Left lung (tissue), 14 donors: ENCODE measurements at places on chromosomes 1 and 21. TPM values are rescaled to one million over a fixed set of nuclear protein-coding genes. Genes with fewer than 3 reads are reported as not detected.

- no peak for DNase-seq
- H3K4me1 ChIP-seq, result no peaks in the 10 kb centered on the region
- H3K27ac ChIP-seq, result no peak overlapping the region
- peaks cover 6% of the 10 kb centered on the region for H3K27me3 ChIP-seq
- no peaks in the 10 kb centered on the region for H3K36me3 ChIP-seq
These were observed 26.5 kb downstream of the BCL9 start for GRCh38 chr1:147567594-147568381.

The LCE1E gene
- not detected for total RNA-seq

DNA sequence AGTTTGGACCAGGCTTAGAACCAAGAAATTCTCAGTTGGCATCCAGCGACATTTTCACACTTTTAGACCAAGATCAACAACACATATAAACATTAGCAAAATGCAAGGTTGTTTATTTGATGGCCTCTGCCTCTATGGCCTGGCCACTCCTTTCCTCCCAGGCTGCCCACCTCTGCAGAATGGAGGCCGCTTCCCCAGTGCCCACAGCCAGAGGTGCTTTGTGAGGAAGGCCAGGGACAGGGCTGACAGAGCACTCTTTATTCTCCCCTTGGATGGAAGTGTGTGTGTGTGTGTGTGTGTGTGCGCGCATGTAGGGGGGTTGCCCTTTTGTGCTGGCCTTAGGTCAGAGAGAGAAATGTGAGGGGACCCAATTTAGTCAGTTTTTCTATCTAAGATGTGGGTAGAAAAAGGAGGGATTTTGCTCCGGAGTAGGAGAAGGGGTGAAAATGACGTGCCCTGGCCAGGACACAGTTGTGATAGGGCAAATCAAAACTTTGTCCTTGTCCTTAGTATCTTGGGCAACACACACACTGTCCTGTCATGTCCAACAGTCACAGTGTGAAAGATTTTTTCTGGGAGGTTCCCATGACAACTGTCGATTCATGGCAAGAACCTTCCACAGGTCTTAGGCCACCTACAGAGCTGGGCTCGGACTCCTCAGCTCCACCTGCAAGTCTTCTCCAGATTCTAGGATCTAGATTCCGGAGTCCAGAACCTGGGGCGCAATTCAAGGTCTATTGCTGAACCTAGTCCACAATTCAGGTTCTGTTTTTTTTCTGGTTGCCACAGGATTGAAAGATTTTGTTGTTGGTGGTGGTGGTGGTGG lies 104.9 kb upstream of the SLC2A1 start:
- no peaks in the 10 kb centered on the region for H3K36me3 ChIP-seq
- DNase-seq, result no peak
- H3K27ac ChIP-seq, result no peak overlapping the region
- peaks cover 13% of the 10 kb centered on the region for H3K4me1 ChIP-seq
- no peak overlapping the region for H3K4me3 ChIP-seq
- H3K27me3 ChIP-seq, result no peaks in the 10 kb centered on the region

The SELENOF gene
- 248 TPM for total RNA-seq

The OPTC gene
- not detected for total RNA-seq

DNA sequence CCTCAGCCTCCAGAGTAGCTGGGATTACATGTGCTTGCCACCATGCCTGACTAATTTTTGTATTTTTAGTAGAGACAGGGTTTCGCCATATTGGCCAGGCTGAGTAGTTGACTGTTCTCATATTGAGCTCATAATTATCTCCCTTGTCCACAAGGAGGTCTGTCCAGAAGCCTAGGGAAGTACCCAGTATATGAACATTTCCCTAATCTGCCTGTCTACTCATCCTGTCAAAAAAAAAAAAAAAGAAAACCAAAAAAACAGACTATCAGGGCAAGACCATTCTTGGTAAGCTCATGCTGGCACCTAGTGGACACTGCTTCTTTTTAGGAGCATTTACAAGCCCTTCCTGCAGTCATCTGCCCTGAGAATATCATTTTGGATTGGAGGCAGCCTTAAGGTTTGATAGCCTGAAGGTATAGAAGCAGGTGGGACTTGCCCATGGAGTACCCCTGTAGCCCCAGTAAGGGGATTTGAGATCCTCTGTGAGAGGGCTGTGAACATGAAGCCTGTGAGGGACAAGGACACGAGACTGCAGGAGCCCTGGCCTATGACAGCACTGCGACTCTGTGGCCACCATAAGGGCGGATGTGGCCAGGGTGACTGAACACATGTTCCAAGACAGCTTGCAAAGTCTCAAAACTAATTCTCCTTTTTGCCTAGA lies 10.8 kb upstream of the DUSP12 start:
- no peaks in the 10 kb centered on the region for H3K36me3 ChIP-seq
- H3K27me3 ChIP-seq, result peaks cover 6% of the 10 kb centered on the region
- no peak for DNase-seq
- H3K27ac ChIP-seq, result no peak overlapping the region
- no peak overlapping the region for H3K4me3 ChIP-seq

The ELF3 gene
- 77.6 TPM for total RNA-seq

The DPH5 gene
- total RNA-seq, result 27.1 TPM

DNA sequence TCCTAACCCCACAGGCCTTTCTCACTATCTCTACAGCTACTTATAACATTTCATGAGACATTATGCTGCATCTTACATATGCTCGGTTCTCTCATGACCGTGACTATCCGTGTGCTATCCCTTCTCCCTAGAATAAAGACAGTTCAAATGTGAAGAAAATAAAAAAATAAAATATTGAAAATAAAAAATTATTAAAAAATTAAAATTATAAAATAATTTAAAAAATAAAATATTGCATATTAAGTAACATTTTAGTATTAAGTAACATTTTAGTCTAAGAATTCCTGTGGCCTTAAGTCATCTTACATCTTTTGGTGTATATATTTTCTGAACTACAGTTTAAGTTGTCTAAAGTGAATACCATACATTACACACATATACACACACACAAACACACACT lies 415.5 kb downstream of the DPYD start:
- H3K36me3 ChIP-seq, result peaks cover 4% of the 10 kb centered on the region
- no peak overlapping the region for H3K4me3 ChIP-seq
- DNase-seq, result no peak
- H3K4me1 ChIP-seq, result no peaks in the 10 kb centered on the region
- no peaks in the 10 kb centered on the region for H3K27me3 ChIP-seq

The HES5 gene
- 0.89 TPM for total RNA-seq

- no peak for DNase-seq
- H3K36me3 ChIP-seq, result peaks cover 71% of the 10 kb centered on the region
- no peak overlapping the region for H3K4me3 ChIP-seq
- H3K27ac ChIP-seq, result no peak overlapping the region
- peaks cover 27% of the 10 kb centered on the region for H3K4me1 ChIP-seq
These were observed 6.1 kb downstream of the HSPA13 start for GRCh38 chr21:14376854-14377253.

The KLHDC7A gene
- total RNA-seq, result 6.1 TPM

DNA sequence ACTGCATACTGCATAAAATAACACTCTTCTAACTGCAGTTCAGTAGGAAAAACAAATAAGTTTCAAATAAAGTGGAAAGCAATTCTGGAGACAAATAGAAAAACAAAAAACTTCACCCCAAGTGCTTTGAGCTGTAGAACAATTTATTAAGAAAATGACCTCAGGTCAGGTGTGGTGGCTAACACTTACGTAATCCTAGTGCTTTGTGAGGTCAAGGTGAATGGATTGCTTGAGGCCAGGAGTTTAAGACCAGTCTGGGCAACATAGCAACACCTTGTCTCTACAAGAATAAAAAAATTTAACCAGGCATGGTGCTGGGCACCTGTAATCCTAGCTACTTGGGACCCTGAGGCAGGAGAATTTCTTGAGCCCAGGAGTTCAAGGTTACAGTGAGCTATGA lies 5.0 kb upstream of the PPT1 start:
- no peak for DNase-seq
- no peaks in the 10 kb centered on the region for H3K4me1 ChIP-seq
- no peak overlapping the region for H3K4me3 ChIP-seq
- no peaks in the 10 kb centered on the region for H3K36me3 ChIP-seq
